ENCODE measurements at places on chromosomes 6 and 20.

GRCh38 chr6:7568021-7568420, 22.0 kb upstream of the SNRNP48 start:
- H3K4me1 ChIP-seq, result no peaks in the 10 kb centered on the region
- DNase-seq, result no peak
- H3K36me3 ChIP-seq, result peaks cover 32% of the 10 kb centered on the region
- no peak overlapping the region for H3K4me3 ChIP-seq

DNA sequence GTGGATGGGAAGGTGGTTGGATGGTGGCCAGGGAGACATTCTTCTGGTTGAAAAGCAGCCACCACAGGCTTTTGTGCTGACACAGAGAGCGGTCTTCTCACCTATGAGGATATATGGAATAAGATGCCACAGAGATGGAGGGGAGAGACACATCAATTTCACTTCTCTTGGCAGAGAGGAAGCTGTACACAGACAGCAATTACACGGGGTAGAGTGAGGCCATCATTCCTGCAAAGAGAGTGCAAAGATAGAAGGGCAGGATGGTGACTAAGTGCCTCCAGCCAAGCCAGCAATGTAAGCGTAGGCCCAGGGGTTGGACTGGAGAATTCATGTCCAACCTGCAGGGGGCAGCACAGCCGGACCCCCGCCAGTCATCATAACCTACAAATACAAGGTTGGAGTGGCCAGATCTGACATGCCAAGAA, 56.4 kb downstream of the NRN1 start:
- H3K27me3 ChIP-seq, result no peaks in the 10 kb centered on the region
- H3K36me3 ChIP-seq, result no peaks in the 10 kb centered on the region
- no peak overlapping the region for H3K27ac ChIP-seq
- no peaks in the 10 kb centered on the region for H3K4me1 ChIP-seq
- no peak overlapping the region for H3K4me3 ChIP-seq

GRCh38 chr6:71211799-71212198, 76.8 kb upstream of the OGFRL1 start:
- H3K27me3 ChIP-seq, result no peaks in the 10 kb centered on the region
- no peak overlapping the region for H3K27ac ChIP-seq
- H3K36me3 ChIP-seq, result no peaks in the 10 kb centered on the region
- no peak overlapping the region for H3K4me3 ChIP-seq
- no peak for DNase-seq

- no peaks in the 10 kb centered on the region for H3K4me1 ChIP-seq
- no peak overlapping the region for H3K4me3 ChIP-seq
- no peaks in the 10 kb centered on the region for H3K36me3 ChIP-seq
- H3K27ac ChIP-seq, result no peak overlapping the region
Observed at GRCh38 chr20:60630609-60631008, 621.5 kb upstream of the CDH4 start.

DNA sequence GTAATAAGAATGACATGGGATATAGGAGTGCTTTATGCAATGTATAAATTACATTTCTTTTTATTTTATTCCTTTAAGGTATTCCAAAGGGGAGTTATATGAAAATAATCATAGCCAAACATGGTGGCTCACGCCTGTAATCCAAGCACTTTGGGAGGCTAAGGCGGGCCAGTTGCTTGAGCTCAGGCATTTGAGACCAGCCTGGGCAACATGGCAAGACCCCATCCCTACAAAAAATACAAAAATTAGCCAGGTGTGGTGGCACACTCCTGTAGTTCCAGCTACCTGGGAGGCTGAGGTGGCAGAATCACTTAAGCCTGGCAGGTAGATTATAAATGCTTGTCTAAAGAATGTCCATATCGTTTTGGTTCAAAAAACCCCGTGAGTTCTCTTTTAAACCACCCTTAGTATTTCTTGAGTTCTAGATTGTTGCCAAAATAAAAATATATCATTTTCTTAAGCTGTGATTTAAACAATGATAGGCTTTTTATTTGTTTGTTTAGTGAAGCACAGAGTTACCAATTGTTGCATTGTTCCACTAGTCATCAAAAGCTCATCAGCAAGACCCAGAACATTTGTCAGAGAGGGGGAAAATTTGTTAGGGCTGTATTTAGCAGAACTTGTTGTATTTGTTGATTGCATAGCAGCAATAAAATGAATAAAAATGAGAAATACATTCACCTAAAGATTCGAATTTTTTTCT, 146.2 kb downstream of the KHDC1L start:
- H3K27ac ChIP-seq, result no peak overlapping the region
- no peak for DNase-seq
- peaks cover 3% of the 10 kb centered on the region for H3K4me1 ChIP-seq
- H3K36me3 ChIP-seq, result no peaks in the 10 kb centered on the region
- no peaks in the 10 kb centered on the region for H3K27me3 ChIP-seq

DNA sequence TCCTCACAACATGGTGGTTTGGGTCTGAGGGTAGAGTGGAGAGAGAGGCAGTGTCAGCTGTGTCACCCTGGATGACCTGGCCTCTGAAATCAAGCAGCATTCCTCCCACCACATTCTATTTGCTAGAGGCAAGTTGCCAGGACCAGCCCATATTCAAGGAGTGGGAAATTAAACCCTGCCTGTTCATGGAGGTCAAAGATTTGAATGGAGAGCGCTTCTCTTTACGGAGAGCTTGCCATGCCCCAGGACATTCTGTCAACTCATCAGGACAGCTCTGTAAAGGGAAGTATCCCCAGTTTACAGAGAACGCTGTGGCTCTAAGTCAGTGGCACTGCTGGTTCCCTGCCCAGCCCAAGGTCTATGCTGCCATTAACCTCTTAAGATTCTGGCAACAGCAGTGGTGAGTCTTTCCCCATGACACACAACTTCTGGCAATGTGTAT, 90.0 kb upstream of the INSM1 start:
- no peak overlapping the region for H3K4me3 ChIP-seq
- no peaks in the 10 kb centered on the region for H3K4me1 ChIP-seq

DNA sequence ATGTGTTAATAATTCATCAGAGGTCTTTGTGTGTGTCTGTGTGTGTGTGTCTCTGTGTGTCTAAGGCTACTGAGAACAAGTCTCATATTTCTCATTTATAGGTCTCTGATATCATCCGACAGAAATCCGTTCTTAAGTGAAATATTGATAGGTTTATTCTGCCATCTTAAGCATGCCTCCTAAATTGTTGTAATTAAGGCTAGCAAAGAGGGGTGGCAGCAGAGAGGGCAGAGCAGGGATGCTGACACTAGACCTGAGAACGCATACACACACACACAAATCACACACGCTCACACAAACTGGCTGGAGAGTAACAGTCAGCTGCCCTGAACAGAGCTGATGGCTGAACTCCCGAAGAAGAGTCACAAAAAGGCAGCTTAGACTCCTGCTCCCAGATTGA, 84.9 kb upstream of the LRFN2 start:
- H3K36me3 ChIP-seq, result no peaks in the 10 kb centered on the region
- H3K27ac ChIP-seq, result no peak overlapping the region
- no peaks in the 10 kb centered on the region for H3K27me3 ChIP-seq
- DNase-seq, result no peak

GRCh38 chr6:153511896-153512496, 380.9 kb upstream of the RGS17 start:
- no peaks in the 10 kb centered on the region for H3K36me3 ChIP-seq
- no peaks in the 10 kb centered on the region for H3K27me3 ChIP-seq
- no peak overlapping the region for H3K4me3 ChIP-seq
- H3K27ac ChIP-seq, result no peak overlapping the region

DNA sequence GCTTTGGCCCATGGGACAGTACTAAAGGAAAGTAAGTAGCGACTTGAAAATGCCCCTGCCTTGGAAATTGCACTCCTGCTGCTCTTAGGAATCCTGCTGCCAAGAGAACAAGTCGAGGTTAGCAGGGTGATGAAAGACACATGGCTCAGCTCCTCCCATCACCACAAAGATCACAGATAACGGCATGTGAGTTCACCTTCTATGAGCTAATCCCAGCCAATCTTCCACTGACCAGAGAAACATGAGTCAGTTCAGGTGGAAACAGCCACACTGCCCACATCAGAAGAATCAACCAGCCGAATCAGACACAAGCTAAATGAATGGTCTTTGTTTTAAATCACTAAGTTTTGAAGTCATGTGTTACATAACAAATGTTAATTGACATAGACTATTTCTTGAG, 106.3 kb downstream of the PRKN start:
- DNase-seq, result no peak
- H3K4me1 ChIP-seq, result peaks cover 2% of the 10 kb centered on the region
- no peaks in the 10 kb centered on the region for H3K36me3 ChIP-seq
- no peaks in the 10 kb centered on the region for H3K27me3 ChIP-seq

DNA sequence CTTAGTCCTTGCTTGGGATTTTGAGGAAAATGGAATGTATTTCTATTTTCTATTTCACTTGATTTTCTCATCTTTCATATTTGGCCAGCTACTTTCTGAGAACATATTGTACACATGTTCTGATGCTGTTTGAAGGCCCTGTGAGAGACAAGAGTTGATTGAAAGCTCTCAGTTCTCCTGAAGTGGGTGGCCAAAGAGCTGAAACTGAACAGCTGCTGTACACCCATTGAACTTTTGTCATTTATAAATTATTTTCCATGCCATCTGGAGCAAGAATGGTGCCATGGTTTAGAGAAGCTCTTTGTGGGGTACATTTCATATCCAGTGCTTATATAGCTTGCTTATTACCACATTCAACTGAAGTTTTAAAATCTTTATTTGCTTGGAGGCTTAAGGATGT, 298.3 kb downstream of the PRL start:
- H3K4me1 ChIP-seq, result no peaks in the 10 kb centered on the region
- no peak overlapping the region for H3K4me3 ChIP-seq
- H3K36me3 ChIP-seq, result peaks cover 2% of the 10 kb centered on the region

DNA sequence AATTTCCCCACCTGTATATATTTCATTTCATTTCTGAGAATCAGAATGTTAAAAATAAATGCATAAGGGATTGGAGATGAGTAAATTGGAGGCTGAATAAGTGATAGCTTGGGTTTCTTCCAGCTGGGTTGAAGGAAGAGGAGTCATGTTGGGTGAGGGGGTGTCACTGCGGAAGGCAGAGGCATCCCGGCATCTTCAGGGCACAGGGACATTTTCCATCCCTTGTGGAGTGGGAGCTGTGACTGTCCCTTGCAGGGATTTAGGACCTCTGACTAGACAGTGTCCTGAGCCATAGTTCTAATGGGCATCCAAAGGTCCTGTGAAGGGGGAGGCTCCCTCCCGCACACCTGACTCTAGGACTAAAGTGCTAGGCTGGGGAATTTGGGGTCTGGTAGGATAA, 2.1 kb downstream of the MCHR2 start:
- DNase-seq, result no peak
- H3K4me1 ChIP-seq, result peaks cover 2% of the 10 kb centered on the region
- H3K36me3 ChIP-seq, result no peaks in the 10 kb centered on the region

GRCh38 chr6:134623401-134623800, 305.5 kb upstream of the SGK1 start:
- H3K27me3 ChIP-seq, result no peaks in the 10 kb centered on the region
- no peak for DNase-seq

DNA sequence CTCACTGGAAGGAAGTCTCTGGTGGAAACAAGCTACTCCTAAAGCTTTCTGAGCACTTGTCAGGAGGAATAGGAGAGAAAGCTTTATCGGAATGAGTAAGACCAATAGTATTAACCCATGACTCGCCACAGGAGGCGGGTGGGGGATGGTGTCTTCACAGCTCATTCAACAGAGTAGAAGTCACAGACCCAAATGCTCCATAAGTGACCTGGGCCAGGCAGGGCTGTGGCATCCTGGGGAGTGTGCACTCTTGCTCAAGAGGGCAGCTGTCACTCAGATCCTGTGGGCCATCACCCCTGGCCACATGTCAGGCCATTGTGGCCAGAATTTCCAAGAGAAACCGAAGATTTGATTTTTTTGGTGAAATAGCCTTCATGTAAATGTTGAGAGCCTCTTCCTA, 116.0 kb downstream of the SYCP2 start:
- no peak for DNase-seq
- no peak overlapping the region for H3K4me3 ChIP-seq
- no peaks in the 10 kb centered on the region for H3K27me3 ChIP-seq
- H3K4me1 ChIP-seq, result no peaks in the 10 kb centered on the region

GRCh38 chr20:23393996-23394775, 27.1 kb downstream of the NAPB start:
- DNase-seq, result no peak
- no peak overlapping the region for H3K4me3 ChIP-seq
- H3K27ac ChIP-seq, result no peak overlapping the region

DNA sequence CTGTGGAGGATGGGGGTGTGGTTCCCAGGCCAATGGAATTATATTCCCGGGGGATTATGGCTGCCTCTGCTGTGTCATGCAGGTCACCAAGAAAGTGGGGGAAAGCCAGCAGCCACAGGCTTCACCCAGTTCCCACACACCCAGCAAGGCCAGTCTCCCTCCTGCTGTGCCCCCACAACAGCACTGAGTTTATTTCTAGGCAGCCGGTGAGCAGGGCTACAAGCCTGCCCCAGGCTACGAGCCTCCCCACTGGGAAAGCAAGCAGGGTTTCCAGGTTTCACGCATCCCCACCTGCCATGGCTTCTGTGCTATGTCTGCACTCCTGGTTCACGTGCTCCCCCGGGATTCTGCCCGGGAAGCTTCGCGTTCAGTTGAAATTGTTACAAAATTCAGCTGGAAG, 72.6 kb downstream of the ERMARD start:
- H3K36me3 ChIP-seq, result no peaks in the 10 kb centered on the region
- no peak overlapping the region for H3K27ac ChIP-seq
- H3K4me1 ChIP-seq, result no peaks in the 10 kb centered on the region
- H3K4me3 ChIP-seq, result no peak overlapping the region
- no peaks in the 10 kb centered on the region for H3K27me3 ChIP-seq

DNA sequence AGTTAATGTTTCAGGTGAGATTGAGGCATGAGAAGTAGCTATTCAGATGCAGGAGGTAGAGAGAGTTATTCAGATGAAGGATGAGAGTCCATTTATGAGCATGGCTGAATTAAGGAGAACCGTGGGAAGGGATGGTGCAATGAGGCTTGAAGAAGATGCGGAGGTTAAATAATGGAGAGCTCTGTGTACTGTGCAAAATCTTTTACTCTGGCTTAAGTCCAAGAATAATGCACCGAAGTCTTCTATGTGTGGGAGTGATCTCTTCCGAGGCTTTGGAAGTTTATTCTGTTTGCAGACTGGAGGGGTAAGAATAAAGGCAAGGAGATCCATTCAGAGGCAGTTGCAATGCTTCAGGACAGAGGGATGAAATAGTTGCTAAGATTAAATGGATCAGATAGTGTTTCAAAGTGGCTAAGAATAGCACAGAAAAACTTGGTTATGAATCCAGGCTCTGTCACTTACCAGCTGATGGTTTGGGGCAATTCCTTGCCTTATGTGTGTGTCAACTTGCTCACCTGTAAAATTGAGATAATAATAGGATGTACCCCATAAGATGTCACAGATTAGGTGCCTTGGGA, 467.1 kb downstream of the HDGFL1 start:
- H3K4me1 ChIP-seq, result no peaks in the 10 kb centered on the region
- no peaks in the 10 kb centered on the region for H3K27me3 ChIP-seq
- H3K4me3 ChIP-seq, result no peak overlapping the region
- no peak overlapping the region for H3K27ac ChIP-seq
- H3K36me3 ChIP-seq, result no peaks in the 10 kb centered on the region
- DNase-seq, result no peak

Measured in iPS DF 6.9 (cell line).